ENCODE measurements at places on chromosomes 7 and 10. TPM values are rescaled to one million over a fixed set of nuclear protein-coding genes. Genes with fewer than 3 reads are reported as not detected.

The CFAP58 gene
- total RNA-seq = 0.44 TPM

The SLC13A1 gene
- not detected for total RNA-seq

The SLC13A4 gene
- total RNA-seq = 0.68 TPM

The CTAGE6 gene
- total RNA-seq = not detected

The CDHR3 gene
- 5.4 TPM for total RNA-seq

The NAT16 gene
- 1.7 TPM for total RNA-seq

The MSMB gene
- total RNA-seq = not detected

The HTR7 gene
- 0.09 TPM for total RNA-seq

The MICU1 gene
- 34.1 TPM for total RNA-seq

The PRR15 gene
- 0.41 TPM for total RNA-seq

The CHST3 gene
- 24.5 TPM for total RNA-seq

The SEMA3C gene
- 36.6 TPM for total RNA-seq

The GPER1 gene
- total RNA-seq = 0.91 TPM

The CALCR gene
- 0.07 TPM for total RNA-seq
